ENCODE measurements at places on chromosomes 5 and 9. TPM values are rescaled to one million over a fixed set of nuclear protein-coding genes. Genes with fewer than 3 reads are reported as not detected.

CCL28 gene
- polyA plus RNA-seq, result 9.8 TPM

RALGDS gene
- 35.7 TPM for polyA plus RNA-seq

SPATA31D4 gene
- polyA plus RNA-seq, result not detected

PTPN3 gene
- not detected for polyA plus RNA-seq

NR2F1-AS1 gene
- polyA plus RNA-seq, result not detected

AP3S1 gene
- 45.2 TPM for polyA plus RNA-seq

ITGA2 gene
- polyA plus RNA-seq, result 0.19 TPM

PCDHB16 gene
- polyA plus RNA-seq, result not detected

INSL4 gene
- polyA plus RNA-seq, result not detected

RBM18 gene
- polyA plus RNA-seq, result 26.3 TPM

SLC36A3 gene
- polyA plus RNA-seq, result not detected

TJP2 gene
- polyA plus RNA-seq, result 10.3 TPM

SGCD gene
- polyA plus RNA-seq, result not detected

DBH gene
- polyA plus RNA-seq, result 0.38 TPM

STK32A gene
- polyA plus RNA-seq, result not detected

ZNF354C gene
- 0.97 TPM for polyA plus RNA-seq

C9 gene
- polyA plus RNA-seq, result not detected

SLCO6A1 gene
- polyA plus RNA-seq, result not detected

DNAJB5 gene
- polyA plus RNA-seq, result 3.4 TPM

GPR151 gene
- not detected for polyA plus RNA-seq

SPINK1 gene
- polyA plus RNA-seq, result not detected

CDH9 gene
- polyA plus RNA-seq, result not detected

FSTL4 gene
- polyA plus RNA-seq, result not detected

ASS1 gene
- polyA plus RNA-seq, result not detected

LEAP2 gene
- polyA plus RNA-seq, result 0.70 TPM

CNTLN gene
- polyA plus RNA-seq, result not detected

PPP3R2 gene
- not detected for polyA plus RNA-seq

OCLN gene
- polyA plus RNA-seq, result 0.07 TPM

TICAM2 gene
- polyA plus RNA-seq, result 0.14 TPM

ANGPTL2 gene
- polyA plus RNA-seq, result not detected

ASPN gene
- not detected for polyA plus RNA-seq

ANKRD55 gene
- polyA plus RNA-seq, result 89.7 TPM

KIF20A gene
- not detected for polyA plus RNA-seq

TDRD7 gene
- polyA plus RNA-seq, result 2.2 TPM

PCDHB11 gene
- not detected for polyA plus RNA-seq

GRXCR2 gene
- not detected for polyA plus RNA-seq

CER1 gene
- not detected for polyA plus RNA-seq

C5orf52 gene
- not detected for polyA plus RNA-seq

DMRT3 gene
- polyA plus RNA-seq, result not detected

TMEM174 gene
- polyA plus RNA-seq, result not detected

GPR150 gene
- polyA plus RNA-seq, result 3.5 TPM

NUDT2 gene
- 27.7 TPM for polyA plus RNA-seq

SCAMP1 gene
- polyA plus RNA-seq, result 29.8 TPM

TMEM215 gene
- polyA plus RNA-seq, result not detected

SLC6A19 gene
- not detected for polyA plus RNA-seq

TMEM232 gene
- polyA plus RNA-seq, result 1.4 TPM

GARIN3 gene
- polyA plus RNA-seq, result 0.07 TPM

FAM221B gene
- polyA plus RNA-seq, result not detected

HAVCR2 gene
- polyA plus RNA-seq, result 2.2 TPM

PCAT7 gene
- polyA plus RNA-seq, result not detected

IFNB1 gene
- not detected for polyA plus RNA-seq

SOX30 gene
- 0.25 TPM for polyA plus RNA-seq

WWC1 gene
- 0.02 TPM for polyA plus RNA-seq
